CD4-positive, alpha-beta T cell treated with Interleukin-12 subunit alpha and Interleukin-12 subunit beta, for 1 hour (primary cell): ENCODE measurements at places on chromosomes 3 and 15.

DNA sequence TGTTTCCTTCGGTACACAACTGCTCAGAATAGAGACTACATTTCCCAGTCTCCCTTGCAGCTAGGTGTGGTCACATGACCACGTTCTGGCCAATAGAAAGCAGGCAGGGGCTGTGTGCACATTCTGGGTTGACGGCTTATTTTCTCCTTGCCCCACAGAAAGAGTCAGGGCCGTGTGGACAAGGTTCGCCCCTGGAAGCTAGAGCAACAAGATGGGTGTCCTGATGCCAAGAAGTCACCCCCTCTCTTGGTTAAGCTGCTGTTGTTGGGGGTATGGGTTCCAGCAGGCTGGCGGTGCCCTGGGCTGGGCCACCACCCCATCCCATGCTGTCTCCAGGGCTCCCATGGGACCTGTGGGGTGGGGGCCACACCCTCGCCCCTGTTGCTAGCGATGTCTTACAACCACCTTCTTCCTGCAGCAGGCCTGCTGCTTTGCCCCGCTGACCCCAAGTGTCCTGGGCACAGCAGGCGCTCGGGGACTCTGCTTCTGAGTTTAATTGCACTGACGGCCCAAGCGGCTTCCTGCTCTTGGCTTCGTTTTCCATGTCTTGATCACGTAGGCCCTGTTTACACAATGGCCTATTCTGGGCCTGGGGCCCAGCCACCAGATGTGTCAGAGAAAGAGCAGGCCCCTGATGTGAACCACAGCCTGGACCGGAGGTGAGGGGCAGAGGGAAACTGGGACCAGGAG, 24.9 kb downstream of the ABTB1 start:
- peak; percentile 65 for DNase-seq

DNA sequence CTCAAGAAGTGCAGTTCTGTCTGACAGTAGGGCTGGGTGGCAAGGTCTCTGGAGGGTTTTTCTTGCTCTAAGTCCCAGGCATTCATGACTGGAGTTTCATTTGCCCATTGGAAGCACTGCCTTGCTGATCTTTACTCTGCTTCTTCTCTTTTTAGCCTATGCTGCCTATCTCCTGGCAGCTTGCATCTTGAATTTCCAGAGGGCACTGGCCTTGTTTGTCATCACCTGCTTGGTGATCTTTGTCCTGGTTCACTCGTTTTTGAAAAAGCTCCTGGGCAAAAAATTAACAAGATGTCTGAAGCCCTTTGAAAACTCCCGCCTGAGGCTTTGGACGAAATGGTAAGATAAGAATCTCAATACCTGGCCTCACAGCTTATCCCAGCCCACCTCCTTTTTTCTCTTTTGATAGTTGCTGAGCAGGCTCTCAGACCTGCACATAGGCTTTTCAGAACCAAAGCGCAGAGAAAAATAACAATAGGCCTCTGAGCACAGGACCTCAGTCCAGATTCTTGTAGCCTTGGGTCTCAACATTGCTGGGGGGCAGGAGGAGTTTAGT, 10.9 kb downstream of the SLC28A2 start:
- no peak for DNase-seq

DNA sequence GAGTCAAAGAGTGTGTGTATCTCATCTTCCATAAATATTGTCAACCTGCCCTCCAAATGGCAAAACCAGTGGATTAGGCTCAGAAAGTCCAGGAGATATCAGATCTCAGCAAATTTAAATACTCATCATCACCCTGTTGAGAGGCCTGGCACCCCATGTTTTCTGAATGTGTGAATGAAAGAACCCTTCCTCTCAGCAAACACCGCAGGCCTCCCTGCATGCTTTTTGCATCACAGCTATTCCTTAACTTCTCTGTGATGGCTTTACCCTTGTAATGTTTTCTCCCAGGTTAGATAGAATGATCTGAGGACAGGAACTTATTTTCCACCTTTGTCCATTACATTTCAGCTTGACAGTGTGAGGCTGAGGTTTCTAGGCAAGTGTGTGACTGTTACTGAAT, 43.6 kb upstream of the NMNAT3 start:
- DNase-seq = no peak

DNA sequence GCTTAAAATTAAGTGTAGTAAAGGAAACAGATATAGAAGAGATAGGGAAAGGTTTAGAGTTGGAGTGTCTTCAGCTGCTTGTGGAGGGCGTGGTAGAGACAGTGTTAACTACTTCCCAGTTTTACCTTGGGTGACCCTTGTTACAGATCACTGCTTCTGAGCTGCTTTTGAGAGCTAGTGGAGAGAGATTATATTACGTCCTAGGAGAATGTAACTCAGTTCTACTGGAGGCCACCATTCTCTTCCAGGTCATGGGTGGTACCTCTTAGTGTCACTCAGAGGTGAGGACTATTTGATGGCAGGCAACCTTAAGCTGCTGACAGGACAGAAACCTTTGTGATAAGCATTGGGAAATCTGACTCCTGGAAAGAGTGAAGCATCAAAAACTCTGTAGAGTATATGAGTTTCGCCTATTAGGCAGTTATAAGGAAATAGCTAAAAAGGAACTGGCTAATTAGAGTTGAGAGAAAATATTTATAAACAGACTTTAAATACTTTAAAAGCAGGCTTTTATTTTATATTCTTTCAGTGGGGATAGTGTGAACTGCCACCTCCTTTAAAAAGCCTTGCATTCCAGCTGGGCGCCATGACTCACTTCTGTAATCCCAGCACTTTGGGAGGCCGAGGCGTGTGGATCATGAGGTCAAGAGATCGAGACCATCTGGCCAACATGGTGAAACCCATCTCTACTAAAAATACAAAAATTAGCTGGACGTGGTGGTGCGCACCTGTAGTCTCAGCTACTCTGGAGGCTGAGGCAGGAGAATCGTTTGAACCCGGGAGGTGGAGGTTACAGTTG, 106.5 kb downstream of the ZNF609 start:
- no peak for DNase-seq

DNA sequence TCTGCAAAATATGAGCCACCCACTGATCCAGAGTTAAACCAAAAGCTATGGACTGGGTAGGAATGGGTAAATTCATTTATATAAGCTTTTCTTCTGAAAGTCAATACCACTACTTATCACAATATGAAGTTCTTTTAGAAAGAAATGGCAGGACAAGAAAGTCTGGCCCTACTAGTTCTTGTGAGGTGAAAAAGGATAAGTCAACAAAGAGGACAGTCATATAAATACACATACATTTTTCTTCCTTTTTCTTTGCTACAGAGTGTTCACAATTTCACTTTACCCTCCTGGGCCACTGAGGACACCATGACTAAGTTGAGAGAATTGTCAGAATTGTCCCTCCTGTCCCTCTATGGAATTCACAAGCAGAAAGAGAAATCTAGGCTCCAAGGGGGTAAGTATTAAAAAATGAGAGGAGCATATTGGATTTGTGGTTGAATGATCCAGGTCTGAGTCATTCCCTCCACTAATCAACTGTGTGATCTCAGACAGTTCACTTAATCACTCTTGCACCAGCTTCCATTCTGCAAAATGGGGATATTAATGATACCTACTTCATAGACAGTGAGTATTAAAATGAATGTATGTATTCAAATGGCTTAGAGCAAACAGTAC, 27.6 kb downstream of the ACP3 start:
- no peak for DNase-seq

DNA sequence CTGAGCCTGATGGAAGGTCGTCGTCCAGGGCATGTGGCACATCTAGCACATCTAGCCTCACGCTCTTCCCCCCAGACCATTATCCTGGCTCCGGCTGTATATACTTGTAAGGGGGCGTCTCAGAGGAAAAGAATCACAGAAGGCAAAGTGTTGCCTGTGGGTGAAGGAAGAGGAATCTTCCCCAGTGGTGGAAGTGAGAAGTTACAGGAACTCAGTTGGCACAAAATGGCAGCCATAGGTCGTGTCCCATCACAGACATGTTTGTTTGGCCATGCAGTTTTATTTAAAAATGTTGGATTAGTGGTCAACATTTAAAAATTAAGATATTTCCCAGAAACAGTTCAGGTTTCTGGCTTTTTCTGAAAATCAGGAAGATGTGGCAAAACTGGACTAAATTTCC, 13.6 kb downstream of the GALNT15 start:
- no peak for DNase-seq

DNA sequence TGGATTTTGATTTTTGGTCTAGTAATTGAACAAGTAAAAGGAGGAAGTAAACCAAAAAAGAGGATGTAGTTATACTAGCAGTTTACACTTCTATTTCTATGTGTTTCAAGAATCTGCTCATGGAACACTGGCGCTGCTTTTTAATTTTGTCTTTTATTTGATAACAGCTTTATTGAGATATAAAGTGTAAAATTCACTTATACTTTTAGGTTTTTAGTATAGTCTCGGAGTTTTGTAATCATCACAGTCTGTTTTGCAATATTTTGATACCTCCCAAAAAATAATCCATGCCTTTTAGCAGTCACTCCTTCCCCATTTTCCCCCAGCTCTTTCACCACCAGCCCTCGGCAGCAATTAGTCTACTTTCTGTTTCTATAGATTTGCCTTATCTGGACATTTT, 18.0 kb downstream of the UBE2E2 start:
- DNase-seq = no peak

GRCh38 chr3:49998326-49998725, 58.4 kb downstream of the RBM6 start:
- no peak for DNase-seq

GRCh38 chr15:43998607-43999006, 171.8 kb downstream of the WDR76 start:
- no peak for DNase-seq

DNA sequence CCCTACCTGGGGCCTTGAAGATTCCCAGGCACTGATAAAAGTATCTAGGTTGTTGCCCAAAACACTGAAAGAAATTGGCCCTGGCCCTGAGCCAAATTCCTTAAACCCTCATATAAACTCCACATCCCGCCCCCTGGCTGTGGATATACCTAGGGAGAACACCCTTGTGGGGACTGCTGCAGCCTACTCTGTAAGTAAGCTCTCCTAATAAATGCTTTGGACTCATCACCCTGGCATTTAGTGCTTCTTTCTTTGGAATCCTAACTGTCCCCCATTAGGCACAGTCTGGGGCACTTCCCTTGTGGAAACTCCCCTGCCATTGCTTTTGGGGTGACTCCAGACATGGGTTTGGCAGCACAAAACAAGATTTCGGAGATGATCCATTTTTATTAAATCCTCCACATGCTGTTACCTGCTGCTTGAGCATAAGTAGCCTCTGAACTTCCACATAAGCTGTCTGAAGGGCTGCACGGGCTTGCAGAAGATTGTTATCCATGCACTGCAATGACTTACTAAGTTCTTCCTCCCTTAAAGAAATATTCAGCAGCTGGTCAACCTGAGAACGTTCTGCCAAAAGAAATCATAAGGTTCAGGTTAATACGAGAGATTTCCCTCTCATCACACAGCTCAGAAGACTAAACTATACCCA, 46.4 kb downstream of the ZNF106 start:
- no peak for DNase-seq

DNA sequence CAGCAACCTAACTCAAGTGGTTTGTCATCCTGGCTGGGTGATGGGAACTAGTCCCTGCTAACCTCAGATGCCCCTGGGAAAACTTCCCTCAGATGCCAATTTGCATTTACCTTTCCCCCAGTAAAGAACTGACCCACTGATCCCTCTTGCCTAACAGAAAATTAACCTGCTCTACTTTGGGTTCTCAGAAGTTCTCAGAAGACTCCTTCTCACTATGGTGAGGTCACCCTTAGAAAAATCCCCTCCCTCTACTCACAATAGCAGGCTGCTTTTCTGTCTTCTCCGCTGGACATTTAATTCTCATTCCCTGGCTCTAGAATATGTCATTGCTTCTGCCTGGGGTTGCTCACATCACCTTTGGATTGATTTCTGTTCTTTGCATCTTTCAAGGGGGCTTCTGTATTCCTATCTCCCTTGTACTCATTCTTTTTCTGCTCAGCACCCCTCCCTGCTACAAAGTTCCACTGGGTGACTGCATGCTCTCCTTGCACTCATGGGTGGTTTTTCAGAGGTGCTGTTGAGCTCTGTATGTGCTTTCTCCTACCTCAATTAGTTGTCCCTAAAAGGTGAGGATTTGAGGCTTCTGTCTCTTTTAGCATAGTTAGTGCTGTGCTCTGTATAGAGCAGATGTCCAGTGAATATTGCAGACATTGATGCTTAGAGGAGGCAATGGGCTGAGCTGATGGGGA, 869 bp downstream of the PLA1A start:
- no peak for DNase-seq

DNA sequence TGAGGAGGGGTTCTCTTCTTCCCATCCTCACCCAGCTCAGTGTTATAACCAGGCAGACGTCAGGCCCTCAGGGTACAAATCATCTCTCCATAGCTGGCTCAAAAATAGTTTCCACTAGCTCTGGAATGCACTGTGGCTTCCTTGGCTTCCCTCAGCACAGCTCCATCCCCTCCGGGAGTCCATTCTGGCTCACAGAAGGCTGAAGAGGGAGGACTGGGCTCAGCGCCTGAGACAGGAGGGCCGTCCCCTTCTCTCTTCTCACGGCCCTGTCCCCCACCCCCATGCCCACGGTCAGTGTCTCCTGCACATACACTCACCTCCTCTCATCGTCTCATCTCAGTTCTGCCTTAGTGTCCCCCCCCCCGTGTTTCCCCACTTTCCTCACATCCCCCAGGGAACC, 50.1 kb downstream of the UMPS start:
- no peak for DNase-seq

- no peak for DNase-seq
Observed at GRCh38 chr3:7518456-7518855, 657.5 kb downstream of the GRM7 start.

DNA sequence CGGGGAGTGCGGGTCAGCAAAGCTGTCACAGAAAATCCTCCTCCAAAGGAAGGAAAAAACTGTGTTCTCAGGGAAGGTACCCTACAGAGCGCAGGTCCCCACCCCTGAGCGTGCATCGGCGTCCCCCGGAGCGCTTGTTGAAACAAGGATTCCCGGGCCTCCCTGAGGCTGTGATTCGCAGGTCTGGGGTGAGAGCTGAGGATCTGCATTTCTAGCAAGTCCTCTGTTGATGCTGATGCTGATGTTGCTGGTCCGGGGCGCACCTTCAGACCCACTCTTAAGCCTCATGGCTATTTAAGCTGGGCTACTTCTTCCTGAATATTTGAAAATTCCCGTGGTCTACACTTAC, 226.2 kb upstream of the IGF1R start:
- DNase-seq = no peak

GRCh38 chr3:75906555-75907112, 121.3 kb upstream of the ZNF717 start:
- DNase-seq = no peak

- DNase-seq = no peak
Observed at GRCh38 chr3:190499122-190499521, 14.8 kb upstream of the IL1RAP start.

DNA sequence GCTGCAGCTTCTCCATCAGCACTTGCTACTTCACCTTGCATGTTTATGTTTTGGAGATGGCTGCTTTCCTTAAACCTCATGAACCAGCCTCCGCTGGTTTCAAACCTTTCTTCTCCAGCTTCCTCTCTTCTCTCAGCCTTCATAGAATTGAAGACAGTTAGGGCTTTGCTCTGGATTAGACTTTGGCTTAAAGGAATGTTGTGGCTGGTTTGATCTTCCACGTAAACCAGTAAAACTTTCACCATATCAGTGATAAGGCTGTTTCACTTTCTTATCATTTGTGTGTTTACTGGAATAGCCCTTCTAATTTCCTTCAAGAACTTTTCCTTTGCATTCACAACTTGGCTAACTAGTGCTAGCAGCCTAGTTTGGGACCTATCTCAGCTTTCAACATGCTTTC, 11.7 kb upstream of the GNAT1 start:
- DNase-seq = no peak
